ENCODE measurements at places on chromosomes 3 and 15. TPM values are rescaled to one million over a fixed set of nuclear protein-coding genes. Genes with fewer than 3 reads are reported as not detected.

IQGAP1 gene
- total RNA-seq, result 247 TPM

DNA sequence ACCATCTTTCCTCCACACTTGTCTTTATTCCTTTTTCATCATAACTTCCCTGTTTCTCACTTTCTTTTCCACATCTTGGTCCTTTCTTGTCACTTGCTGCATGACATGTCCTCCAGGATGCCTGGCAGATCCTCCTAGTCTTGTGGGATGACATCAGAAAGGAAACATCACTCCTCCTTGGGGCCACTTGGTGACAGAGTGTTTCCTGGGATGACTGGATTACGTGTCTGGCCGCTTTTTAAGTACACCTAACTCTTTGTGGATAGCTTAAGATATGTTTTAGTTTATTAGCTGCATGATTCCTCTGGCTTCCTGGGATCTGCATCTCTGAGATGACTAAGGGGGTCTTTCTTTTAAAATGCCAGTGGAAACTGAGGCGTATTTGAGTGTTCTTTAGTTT is 363.5 kb upstream of the FRG2C start:
- DNase-seq, result no peak

GRCh38 chr3:170705131-170705530 is 119.3 kb upstream of the SLC7A14 start:
- DNase-seq, result no peak

PAQR5 gene
- 0.96 TPM for total RNA-seq

- no peak for DNase-seq
Observed at GRCh38 chr3:121834157-121834670, 646 bp downstream of the IQCB1 start.

DNA sequence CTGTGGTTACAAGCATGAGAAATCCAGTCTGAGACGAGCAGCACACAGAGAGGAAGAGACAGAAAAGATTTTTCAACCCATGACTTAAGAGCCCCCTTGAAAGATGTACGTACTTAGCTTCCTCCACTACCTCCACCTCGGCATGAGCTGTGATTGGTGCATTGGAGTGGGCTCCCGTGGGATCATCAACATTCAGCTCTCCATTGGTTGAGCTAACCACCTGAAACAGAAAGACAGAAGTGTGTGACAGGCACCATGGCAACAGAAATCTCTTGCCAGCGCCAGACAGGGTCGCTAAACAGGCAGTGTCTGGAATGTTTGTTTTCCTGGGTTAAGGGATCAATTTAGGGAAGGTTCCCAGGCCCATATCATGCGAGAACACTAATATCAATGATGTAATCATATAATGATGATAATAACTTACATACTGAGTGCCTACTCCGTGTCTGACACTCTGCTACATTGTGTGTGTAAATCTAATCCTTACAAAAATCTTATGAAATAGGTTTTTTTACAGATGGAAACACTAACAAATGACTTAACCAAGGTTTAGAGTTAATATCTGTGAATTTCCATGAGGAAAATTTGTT is 17.5 kb upstream of the PPIB start:
- no peak for DNase-seq

DNA sequence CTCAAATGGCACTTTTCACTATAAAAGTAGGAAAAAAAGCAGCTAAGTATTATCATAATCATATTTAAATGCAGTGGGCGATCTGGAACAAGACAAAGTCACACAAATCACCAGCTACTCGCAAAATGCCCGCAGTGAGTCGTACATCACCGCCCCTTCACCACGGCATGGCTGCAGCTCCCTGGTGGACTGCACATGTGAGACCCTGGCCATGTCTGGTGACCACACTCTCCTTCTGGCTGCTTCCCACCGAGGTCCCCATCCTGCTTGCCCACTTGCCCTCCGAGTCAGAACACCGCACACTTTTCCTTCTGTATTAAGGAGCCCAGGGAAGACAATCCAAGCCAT is 38.6 kb downstream of the ACAA1 start:
- DNase-seq, result no peak

DNA sequence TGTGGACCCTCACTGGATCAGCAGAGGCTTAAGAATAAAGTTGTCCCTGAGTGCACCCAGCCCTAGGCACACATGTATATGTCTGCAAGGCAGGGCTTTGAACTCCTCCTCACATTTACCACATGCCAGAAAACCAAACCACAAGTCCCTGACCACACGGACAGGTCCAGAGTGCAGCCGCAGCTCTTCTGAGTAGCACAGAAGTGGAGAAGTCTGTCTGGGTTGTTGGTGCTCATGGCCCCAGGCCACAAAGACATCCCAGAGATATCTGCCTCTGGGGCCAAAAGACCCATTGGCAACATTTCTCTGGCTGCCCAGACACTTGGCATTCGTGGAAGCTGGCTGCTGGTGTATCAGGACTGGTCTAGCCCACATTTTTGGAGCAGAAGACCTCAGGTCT is 17.4 kb downstream of the SUSD5 start:
- DNase-seq, result no peak

ERICH6 gene
- total RNA-seq, result not detected

GRCh38 chr15:29676961-29677402 is 145.3 kb downstream of the TJP1 start:
- DNase-seq, result peak; percentile 12

DNA sequence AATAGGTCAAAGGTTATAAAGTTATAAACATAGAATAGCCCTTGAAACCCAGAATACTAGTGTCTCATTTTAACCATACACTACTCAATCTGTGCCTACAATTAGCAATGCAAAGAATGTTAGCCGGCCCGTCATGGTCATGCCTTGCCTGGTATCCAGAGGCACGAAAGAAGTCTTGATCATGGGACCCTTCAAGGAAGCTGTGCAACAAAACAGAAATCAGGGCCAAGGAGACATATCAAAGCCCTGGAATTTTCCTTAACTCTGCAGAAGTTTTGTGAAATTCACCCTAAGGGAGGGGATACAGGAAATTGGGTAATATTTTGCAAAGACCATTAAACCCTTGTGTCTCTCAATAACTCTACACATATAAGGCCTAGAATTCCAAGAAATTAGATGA is 482.4 kb downstream of the ROBO1 start:
- no peak for DNase-seq

DNA sequence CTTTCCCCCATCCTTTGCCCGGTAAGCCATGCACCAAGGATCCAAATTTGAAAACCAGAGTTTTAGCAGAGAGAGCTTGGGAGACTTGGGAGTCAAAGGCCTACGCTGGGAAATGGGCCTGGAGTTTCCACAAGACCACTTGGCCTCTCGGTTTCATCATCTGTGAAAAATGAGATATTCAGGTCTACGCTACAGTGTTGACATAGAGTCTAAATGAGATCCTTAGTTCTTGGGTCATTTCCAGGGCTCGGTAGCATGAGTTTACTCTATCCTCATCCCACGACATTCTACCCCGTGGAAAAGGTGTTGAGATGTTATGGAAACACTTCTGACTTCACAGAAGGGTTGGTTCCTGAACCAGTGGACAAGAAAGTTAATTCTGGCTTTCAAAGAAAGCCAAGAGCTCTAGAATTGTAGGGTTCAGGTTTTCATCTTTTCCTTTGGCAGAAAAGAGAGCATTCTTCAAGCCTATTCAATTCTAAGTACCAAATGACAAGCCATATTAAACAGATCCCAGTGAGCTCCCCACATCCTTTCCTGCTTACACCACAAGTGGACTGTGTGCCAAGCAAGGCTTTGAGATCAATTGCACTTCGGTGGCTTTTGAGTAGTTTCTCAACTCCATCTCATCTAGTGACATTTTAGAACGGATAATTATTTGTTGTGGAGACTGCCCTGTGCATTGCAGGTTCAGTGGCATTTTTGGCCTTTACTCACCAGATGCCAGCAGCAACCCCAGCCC is 219.7 kb downstream of the SLCO3A1 start:
- no peak for DNase-seq

DNA sequence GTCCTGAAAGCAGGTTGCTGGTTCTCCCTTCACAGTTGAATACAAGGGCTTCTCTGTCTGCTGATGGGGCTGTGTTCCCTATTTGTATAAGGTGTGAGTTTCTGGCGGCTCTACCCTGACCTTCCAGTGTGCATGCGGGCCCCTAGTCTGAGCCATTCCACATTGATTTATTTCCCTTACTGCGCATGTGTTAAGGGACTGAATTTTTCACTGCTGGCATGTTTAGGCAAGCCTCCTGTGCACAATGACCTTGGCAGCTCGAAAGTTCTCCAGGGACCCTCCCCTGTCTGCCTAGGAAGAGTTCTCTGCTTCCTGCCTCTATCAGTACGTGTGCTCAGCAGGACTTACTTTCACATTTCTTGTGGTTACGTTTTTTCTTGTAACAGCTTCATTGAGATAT is 11.4 kb downstream of the TRAK1 start:
- peak; percentile 63 for DNase-seq

NEK10 gene
- total RNA-seq, result 4.6 TPM

SPESP1 gene
- 0.72 TPM for total RNA-seq

DNA sequence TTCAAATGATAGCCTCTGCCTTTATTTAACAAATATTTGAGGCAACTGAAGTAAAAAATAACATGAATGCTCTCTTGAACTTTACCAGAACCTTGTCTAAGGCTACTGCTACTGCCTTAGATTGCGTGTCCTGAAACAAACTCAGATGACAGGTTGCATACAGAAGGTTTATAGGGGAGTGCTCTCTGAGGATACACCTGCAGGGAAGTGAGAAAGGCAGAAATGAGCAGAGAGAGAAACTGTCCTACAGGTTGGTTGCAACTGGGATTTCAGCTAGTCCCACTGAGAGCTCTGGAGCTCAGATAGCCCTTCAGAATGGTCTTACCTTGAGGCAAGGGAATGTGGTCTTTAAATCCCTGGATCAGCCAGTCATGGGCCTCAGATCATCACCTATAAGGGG is 165.5 kb downstream of the IL5RA start:
- no peak for DNase-seq

DNA sequence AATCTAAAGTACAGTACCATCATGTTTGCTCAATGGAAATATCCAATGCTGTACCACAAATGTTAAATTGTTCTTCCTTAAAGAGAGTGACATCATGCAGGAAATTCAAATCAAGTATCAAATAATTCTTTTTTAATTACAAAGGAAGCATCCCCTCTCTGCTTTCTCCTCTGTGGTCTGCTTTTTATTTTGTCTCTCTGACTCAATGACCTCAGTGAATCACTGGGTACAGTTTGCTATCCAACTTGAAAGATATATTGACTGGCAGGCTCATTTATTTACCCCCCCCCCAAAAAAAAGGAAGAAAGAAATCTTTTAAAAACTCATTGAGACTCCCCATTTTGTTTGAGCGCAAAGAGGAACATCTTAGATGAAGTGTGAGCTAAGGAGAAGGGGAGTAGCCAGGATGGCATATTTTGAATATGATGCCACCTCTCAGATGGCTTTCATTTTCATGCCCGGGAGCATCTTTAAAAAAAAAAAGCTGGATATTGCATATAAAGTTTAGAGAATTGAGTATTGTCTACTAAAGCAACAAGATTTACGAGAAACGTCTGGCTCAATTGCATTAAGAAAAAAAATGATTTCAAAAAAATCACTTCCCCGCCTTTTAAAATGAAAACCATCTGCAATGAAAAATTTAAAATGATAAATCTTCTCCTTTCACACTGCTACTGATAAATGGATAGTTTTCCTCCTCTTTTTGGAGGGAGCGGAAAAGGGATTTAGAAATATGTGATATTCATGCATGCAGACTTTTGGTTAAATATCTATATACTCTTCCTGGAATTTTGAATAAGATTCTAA is 307.1 kb upstream of the DPH6 start:
- no peak for DNase-seq

SHC4 gene
- 4.8 TPM for total RNA-seq

- DNase-seq, result peak; percentile 42
Observed at GRCh38 chr15:95840004-95840403, 490.5 kb upstream of the NR2F2 start.

GRCh38 chr3:24229468-24230221 is 265.0 kb downstream of the THRB start:
- no peak for DNase-seq

ZKSCAN7 gene
- 6.7 TPM for total RNA-seq

GRCh38 chr3:195117978-195118581 is 152.9 kb downstream of the XXYLT1 start:
- DNase-seq, result no peak

- DNase-seq, result no peak
Observed at GRCh38 chr3:149497966-149498670, 23.6 kb downstream of the TM4SF4 start.

GRCh38 chr3:129383292-129383860 is 45.1 kb downstream of the EFCAB12 start:
- peak; percentile 67 for DNase-seq

DNA sequence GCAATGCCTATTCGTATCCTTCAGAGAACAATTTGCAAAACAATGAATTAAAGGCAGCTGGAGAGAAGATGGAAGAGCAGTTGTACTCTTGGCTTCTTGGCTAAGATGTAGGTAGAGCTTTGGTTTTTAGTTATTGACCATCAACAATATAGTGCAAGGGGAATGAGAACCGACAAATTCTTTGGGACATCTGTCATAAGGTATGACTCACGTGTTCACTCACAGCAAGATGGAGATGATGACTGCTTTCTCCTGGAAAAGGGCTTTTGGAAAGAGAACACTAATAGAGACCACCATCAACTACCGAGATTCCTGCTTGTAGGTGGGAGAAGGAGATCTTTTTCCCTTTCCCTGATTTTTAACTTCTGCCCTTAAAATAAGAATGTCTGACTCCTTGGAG is 234.9 kb downstream of the NTRK3 start:
- no peak for DNase-seq

DNA sequence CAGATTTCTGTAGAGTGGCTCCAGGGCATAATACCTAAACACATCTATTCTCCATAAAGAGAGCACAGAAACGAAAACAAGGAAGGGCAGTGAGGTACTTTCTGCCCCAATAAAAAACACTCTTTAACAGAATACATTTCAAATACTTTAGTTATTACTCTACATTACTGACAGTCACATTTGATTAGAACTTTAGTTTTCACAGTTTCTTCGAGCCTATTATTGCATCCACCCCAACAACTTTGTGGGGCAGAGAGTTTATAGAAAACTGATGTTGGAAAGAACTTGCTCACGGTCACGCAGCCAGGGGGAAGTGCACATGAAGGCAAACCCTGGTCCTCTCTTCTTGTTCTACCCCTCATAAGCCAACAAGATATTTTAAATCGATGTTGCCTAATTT is 9.0 kb downstream of the VPS39 start:
- no peak for DNase-seq

DNA sequence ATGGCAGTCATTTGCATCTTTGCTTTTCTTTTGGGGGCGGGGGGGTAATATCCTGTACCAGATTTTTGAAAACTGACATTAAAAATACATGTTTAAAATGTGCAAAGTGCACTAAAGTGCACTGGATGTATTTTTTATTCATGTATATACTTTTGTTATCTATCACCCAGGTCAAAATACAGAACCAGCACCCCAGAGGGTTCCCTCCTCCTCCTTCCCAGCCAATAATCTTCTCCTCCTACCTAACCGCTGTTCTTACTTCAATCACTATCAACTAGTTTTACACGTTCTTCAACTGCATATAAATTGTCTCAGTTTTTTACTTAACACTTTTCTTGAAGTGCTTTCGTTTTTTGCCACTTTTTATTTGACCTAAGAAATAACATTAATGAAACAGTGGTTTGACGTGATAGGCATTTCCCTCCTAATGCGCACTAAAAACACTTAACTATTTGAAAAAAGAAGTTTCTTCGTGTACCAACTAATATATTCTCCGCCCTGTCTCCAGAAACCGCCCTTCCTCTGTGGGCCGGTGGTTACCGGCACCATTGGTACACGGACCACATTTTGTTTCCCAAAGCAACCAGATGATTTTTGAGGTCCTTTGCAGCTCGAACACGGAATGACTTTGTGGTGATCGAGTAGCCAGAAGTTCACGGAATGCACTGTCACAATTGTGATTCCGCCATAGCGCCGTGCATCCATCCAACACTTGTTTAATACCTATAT is 836 bp upstream of the AKAP13 start:
- DNase-seq, result peak; percentile 47

PRTG gene
- 16.4 TPM for total RNA-seq
